Stimulated activated naive CD4-positive, alpha-beta T cell (primary cell): ENCODE measurements at places on chromosomes 11 and 22.

DNA sequence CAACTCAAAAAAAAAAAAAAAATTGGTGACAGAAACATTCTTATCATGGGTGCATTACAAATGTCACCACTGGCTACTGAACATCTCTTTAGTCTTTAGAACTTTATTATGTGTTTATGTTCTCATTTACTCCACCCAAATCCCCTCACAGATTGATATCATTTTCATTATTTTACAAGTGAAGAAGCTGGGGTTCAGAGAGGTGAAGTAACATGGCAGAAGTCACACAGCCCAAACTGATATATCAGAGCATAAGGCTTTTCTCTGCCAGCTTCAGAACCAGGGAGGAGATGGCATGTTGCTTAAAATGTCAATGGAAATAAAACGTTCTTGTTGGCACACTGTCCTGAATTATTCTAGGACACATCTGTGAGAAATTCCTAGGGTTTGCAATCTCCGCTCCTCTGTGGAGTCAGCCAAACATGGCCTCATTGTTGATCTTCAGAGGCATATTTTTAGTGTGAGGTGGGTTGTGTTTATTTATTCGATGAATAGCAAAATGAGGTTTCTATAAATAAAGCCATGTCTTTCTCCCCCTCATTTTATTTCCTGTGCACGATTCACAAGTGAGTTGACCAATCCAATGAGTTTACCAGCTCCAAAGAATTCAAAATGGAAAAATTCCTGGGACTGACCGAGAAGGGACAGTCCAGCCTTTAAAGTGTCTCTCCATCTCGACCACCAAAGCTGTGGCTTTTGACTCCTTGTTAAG is 72.9 kb upstream of the ANO1 start:
- no peak for DNase-seq

- DNase-seq, result no peak
Measured at GRCh38 chr11:40162901-40163883, 1296.3 kb downstream of the LRRC4C start.

DNA sequence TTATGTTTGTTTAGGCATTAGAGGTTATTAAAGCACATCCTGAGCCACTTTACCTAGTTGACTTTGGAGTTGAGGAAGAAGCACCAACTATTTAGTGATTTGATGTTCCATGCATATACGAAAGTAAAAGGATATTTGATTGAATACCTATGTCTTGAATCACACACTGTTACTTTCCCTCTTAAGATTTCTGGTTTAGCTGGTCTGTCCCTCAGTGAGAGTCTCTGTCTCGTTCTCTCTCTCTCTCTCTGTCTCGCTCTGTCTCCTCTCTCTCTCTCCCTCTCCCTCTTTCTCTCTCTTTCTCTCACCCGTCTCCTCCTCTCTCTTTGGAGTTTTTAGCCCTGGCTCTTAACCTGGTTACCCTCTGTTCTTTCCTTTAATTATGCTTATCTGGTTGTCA is 11.0 kb downstream of the CTNND1 start:
- DNase-seq, result no peak

- peak; percentile 7 for DNase-seq
Measured at GRCh38 chr11:20353829-20354434, 9.6 kb upstream of the HTATIP2 start.

DNA sequence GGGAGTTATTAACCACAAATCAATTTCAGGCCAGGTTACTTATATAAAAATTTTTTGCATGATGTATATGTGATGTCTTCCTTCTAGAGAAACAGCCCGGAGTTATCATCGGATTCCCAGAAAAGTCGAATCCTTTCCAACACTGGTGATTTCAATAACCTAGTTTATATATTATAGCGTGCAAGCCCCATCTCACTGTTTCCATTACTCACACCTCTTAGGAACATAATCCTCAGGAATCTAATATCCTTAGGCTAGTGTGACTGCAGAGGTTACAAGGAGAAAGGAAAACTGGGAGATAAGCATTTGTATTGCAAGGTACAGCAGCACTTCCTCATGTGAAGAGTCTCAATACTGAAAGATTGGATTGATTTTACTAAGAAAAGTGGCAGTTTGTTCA is 20.3 kb downstream of the ARHGAP20 start:
- DNase-seq, result no peak

GRCh38 chr22:30891443-30891755 is 77.2 kb downstream of the MORC2 start:
- no peak for DNase-seq

DNA sequence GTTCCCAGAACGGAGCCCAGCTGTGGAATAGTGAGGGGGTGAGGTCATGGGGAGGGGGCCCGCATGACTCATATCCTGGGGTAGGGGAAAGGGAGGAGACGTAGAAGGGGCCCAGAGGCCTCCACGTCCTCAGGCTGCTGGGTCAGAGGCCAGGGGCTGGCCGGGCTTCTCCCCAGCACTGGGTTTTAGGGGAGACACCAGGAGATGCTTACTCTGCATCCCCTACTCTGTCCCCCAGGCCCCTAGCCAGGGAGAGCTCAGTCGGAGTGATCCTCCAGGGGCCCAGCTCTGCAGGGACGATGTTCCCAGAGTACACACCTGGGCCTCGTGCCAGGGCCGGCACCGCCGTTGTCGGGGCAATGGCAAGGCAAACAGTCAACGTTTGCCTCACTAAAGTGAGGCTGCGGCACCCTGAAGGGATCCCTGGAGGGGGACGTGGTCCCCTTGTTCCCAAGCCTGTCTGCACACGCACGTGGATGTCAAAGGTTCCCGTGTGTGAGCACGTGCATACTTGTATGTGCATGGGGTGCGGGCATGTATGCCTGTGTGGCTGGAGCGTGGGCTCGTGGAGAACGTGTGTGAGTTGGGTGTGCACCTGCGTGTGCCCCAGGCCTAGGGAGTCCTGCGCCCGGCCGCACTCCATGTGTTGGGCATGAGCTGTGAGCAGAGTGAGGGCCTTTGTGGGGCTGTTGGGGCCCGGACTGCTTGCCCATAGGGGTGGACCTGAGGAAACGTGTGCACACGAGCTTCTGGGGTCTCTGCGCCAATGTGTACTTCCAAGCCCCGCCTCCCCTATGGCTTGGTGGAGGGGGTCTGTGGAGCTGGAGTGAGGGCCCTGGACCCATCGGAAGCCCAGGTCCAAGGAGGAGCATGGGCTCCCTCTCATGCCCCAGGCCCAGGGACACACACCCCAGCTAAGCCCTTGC is 14.2 kb downstream of the PRR33 start:
- no peak for DNase-seq

- no peak for DNase-seq
Measured at GRCh38 chr22:42688241-42689211, 32.1 kb downstream of the A4GALT start.

- no peak for DNase-seq
Measured at GRCh38 chr22:44191036-44191454, 10.3 kb downstream of the PARVG start.

GRCh38 chr11:88152381-88152780 is 22.9 kb downstream of the RAB38 start:
- DNase-seq, result no peak

GRCh38 chr22:17074648-17075002 is 10.2 kb upstream of the IL17RA start:
- DNase-seq, result no peak

GRCh38 chr11:9581556-9582161 is 8.2 kb downstream of the WEE1 start:
- DNase-seq, result no peak

DNA sequence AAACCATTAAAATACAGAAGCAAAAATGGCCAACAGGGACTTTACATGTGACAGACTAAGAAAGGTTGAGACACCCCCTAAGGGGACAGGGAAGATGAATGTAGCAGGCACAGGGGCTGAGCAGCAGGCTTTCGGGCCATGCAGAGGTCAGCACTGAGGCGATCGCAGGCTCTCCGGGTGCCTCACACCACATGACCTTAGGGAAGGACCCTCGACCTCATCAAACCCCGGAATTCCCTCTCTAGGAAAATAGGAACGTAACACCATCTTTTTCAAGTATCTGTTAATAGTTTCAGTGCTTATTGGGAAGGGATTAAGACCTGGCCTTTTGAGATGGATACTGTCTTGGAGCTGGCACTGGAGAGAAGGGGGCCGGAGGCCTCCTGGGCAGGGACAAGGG is 27.4 kb downstream of the OPCML start:
- DNase-seq, result no peak

- no peak for DNase-seq
Measured at GRCh38 chr11:111417766-111418435, 38.8 kb upstream of the POU2AF1 start.

GRCh38 chr11:74437441-74438042 is 29.8 kb downstream of the KCNE3 start:
- DNase-seq, result no peak

DNA sequence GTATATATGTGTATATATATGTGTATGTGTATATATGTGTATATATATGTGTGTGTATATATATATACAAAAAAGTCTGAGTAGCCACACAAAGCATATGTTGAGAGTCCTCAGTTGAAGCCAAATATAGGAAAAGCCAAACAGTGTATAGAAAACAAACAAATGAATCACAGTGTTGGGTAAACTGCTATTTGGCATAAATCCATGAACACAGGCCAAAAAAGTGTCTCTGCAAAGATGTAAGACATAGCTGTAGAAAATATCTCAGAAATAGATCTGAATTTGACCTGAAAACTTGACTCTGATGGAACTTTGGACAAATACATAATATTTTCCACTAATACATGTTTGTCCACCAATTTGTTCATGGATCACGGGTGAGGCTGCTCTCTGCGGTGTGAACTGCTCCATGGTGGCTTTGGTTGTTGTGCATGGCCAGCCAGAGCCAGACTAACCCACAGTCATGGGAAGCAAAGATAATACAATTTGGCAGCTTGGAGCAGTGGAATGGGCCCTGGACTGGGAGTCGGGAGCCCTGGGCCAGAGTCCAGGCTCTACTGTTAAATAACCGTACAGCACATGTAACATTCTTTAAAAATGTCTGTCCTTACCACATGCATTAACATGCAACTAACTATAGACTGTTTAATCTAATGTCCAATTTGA is 76.9 kb upstream of the EED start:
- no peak for DNase-seq
